KG1 (cell line): ENCODE measurements at places on chromosomes 7 and 10.

- no peak for DNase-seq
Measured at GRCh38 chr7:37491919-37492694, 43.4 kb upstream of the ELMO1 start.

GRCh38 chr10:101694674-101695403 is at the start of gene FBXW4:
Gene FBXW4 (minus strand): TSS chr10:101695170. CDS start chr10:101695105, 65 bp downstream.
- no peak for DNase-seq

GRCh38 chr7:102473271-102473991 is 5.3 kb downstream of the POLR2J start:
- no peak for DNase-seq

DNA sequence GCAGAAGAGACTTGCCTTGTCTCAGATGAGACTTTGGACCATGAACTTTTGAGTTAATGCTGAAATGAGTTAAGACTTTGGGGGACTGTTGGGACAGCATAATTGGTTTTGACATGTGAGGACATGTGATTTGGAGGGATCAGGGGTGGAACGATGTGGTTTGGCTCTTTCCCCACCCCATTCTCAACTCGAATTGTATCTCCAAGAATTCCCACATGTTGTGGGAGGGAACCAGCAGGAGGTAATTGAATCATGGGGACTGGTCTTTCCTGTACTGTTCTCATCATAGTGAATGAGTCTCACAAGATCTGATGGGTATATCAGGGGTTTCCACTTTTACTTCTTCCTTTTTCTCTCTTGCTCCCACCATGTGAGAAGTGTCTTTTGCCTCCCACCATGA is 229.7 kb upstream of the KCND2 start:
- no peak for DNase-seq

GRCh38 chr7:73519867-73520672 is 2.0 kb downstream of the BAZ1B start:
- no peak for DNase-seq

DNA sequence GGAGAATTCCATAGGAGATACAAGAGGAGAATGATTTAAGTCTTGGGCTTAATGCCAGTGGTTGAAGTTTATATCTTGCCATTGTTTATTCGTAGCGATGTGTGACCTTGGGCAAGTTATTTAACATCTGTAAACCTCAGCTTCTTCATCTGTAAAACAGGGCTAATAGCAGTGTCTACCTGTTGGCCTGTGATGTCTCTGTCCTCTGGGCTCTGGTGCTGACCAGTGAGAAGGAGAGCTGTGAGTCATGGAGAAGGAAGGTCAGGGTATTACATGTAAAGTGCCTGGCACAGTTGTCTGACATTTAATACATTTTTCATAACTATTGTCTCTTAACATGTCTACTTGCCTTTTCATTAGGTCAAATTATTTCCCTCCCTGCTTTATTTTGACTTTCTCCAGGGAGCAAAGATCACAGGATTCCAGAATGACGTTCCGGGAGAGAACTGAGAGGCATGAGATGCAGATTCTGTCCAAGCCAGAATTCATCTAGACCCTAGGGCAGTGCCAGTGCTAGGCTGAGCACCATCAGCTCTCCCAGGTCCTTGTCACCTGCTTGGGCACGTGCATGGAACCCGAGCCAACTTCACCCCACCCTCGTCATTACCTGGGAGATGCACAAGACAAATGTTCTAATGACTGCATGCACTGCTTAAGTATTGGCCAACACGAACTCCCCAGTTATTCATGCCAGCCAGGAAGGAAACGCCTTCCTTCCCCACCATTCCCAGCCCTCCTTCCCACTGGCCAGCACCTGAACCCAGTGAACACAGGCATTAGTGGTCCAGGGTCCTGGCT is 187.9 kb downstream of the DPY19L1 start:
- DNase-seq = no peak

GRCh38 chr7:131480384-131481315 is 75.8 kb downstream of the PODXL start:
- no peak for DNase-seq

GRCh38 chr10:60958892-60959601 is 15.1 kb upstream of the RHOBTB1 start:
- DNase-seq = no peak

DNA sequence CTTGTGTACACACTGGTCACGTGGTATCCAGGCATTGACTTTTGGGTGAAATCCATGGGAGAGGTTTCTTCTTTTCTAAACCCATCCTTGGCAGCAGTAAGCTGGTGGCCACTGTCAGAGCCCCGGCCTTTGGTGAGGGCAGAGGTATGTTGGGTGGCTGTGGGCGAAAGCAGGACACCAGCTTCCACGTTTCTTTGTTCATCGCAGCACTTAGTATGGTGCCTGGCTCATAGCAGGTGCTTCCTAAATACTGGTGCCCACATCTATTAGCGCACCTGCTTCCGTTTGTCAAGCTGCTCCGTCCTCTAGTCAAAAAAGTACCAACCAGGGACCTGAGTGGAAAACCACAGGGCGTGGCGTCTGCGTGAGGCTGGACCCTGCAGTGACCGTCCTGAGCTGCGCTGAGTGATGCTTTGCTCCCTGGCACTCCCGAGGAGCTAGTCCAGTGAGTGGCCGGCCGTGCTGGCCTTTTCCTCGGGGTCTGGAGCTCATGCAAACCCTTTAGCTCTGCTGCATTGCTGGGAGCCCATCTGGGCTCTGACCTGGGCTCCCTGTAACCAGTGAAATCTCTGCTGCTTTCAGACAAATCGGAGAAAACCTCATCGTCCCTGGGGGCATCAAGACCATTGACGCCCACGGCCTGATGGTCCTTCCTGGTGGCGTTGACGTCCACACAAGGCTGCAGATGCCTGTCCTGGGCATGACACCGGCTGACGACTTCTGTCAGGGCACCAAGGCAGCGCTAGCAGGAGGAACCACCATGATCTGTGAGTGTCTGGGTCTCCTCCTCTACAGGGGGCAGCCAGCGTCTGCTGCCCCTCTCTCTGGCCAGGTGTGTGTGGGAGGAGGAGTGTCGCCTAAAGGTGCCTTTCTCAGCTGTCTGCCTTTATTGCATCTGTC is 5.6 kb downstream of the DPYSL4 start:
- DNase-seq = no peak

GRCh38 chr7:87767827-87768226 is 108.3 kb downstream of the SLC25A40 start:
- no peak for DNase-seq
